Activated CD4-positive, alpha-beta T cell treated with anti-CD3 and anti-CD28 coated beads, Interleukin-2, amount 10 ng/mL, durations not matched to agents 24 days and 14 days (primary cell): ENCODE measurements at places on chromosomes 5 and 9. TPM values are rescaled to one million over a fixed set of nuclear protein-coding genes. Genes with fewer than 3 reads are reported as not detected.

DNA sequence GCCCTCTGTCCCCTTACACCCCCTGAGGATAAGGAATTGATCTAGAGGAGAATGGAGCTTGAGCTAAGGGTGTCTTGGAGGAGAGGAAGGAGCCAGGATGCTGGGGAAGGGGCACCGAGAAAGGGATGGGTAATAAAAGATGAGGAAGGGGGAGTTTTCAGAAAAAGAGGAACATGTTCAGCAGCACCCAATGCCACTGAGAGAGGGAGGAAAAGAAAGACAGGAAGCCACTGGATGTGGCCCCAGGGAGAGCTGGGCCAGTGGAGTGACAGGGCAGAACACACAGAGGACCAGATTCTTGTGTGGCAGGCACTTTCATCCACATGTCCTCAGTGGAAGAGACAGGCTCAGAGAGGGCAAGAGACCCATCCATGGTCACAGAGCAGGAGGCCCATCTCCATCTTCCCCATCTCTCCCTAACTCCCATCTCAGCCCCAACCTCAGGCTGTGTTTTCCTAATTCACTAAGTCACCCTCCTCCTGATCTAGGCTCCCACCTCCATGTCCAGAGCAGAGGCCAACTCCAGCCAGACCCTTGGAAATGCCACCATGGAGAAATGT lies 7.2 kb downstream of the PFN3 start:
- H3K4me1 ChIP-seq = peaks cover 32% of the 10 kb centered on the region
- H3K27me3 ChIP-seq = peaks cover 7% of the 10 kb centered on the region
- DNase-seq = no peak
- no peak overlapping the region for H3K4me3 ChIP-seq
- H3K27ac ChIP-seq = no peak overlapping the region

DNA sequence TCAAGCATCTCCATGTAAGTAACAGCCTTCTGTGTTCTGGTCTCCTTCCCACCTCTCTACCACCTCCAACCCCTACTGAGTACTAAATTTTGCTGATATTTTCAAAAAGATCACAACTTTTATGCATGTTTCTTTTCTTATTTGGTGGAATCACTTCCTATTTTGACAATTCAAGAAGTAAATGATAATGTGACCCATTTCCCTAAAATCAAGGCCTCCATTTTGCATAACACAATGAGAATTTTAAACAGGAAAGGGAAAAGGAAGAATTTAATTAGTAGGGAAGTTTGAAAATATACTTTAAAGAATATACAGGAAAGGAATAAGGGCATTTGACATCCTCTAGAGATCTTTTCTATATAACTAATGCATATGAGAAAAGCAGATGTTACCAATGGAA lies 212.9 kb upstream of the RASA1 start:
- H3K27me3 ChIP-seq = no peaks in the 10 kb centered on the region
- H3K4me1 ChIP-seq = no peaks in the 10 kb centered on the region
- peaks cover 2% of the 10 kb centered on the region for H3K36me3 ChIP-seq

DNA sequence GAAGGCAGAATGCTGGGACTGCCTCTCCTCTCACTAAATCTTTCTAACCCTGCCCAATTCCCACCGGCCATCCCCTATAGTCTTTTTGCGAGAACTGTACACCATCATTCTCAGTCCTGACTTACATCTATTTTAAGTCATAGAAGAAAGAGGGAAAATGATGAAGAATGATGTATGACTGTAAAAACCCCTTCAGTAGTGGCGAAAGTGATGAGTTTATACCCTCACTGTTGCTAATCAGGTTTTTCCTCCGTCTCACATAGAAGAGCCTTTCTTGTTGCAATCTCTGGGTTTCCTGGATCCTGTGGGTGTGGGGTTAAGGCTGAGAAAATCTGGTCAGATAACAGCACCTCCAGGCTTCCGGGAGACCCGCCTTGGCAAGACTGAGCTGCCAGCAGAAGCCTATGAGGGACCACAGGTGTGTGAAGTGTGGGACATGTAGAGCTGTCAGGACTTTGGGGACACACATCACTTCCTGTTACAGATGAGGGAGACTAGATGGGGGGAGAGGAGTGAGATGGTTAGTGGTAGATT lies 147.1 kb upstream of the SLC12A2 start:
- no peaks in the 10 kb centered on the region for H3K36me3 ChIP-seq
- H3K27ac ChIP-seq = no peak overlapping the region
- peaks cover 2% of the 10 kb centered on the region for H3K4me1 ChIP-seq

GDA gene
- total RNA-seq = not detected in 2 replicates

ANKRD34B gene
- total RNA-seq = not detected in 2 replicates

- no peak overlapping the region for H3K4me3 ChIP-seq
- peaks cover 2% of the 10 kb centered on the region for H3K27me3 ChIP-seq
- no peaks in the 10 kb centered on the region for H3K36me3 ChIP-seq
- no peak for DNase-seq
- H3K27ac ChIP-seq = no peak overlapping the region
Measured at GRCh38 chr5:108521011-108521700, 139.3 kb upstream of the FBXL17 start.

GRCh38 chr9:126675147-126675467 lies 61.4 kb downstream of the LMX1B start:
- peaks cover 62% of the 10 kb centered on the region for H3K27me3 ChIP-seq
- H3K27ac ChIP-seq = no peak overlapping the region
- H3K36me3 ChIP-seq = no peaks in the 10 kb centered on the region
- peaks cover 4% of the 10 kb centered on the region for H3K4me1 ChIP-seq
- no peak overlapping the region for H3K4me3 ChIP-seq

DNA sequence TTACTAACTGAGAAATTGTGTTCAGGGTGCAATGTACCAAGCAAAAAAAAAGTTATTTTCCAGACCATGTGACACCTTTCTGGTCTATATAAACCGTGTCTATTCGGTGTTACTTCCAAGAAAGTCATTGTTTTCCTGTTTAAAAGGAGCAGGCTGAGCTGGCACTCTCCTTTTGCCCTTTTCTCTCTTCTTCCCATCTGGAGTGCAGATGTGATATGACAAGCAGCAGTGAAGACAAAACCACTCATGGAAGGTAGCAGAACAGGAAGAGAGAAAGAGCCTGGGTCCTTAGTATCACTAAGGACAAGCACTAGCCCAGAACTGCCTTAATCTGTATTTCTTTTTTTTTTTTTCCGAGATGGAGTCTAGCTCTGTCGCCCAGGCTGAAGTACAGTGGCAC lies 25.6 kb downstream of the LYRM7 start:
- peaks cover 14% of the 10 kb centered on the region for H3K36me3 ChIP-seq
- no peak overlapping the region for H3K27ac ChIP-seq
- H3K4me1 ChIP-seq = peaks cover 5% of the 10 kb centered on the region
- no peak overlapping the region for H3K4me3 ChIP-seq
- H3K27me3 ChIP-seq = no peaks in the 10 kb centered on the region
- no peak for DNase-seq

NUDCD2 gene
- 44.5 and 50.3 TPM in 2 replicates for total RNA-seq

GRCh38 chr5:56734091-56734694 lies 81.2 kb upstream of the MAP3K1 start:
- no peak for DNase-seq
- H3K4me1 ChIP-seq = peaks cover 40% of the 10 kb centered on the region
- H3K36me3 ChIP-seq = peaks cover 2% of the 10 kb centered on the region
- H3K27ac ChIP-seq = no peak overlapping the region
